ENCODE measurements at places on chromosomes 1 and 21. TPM values are rescaled to one million over a fixed set of nuclear protein-coding genes. Genes with fewer than 3 reads are reported as not detected.

PCAT6 gene
- 0.33 TPM for total RNA-seq

FYB2 gene
- total RNA-seq = not detected

TNNT2 gene
- total RNA-seq = 10.5 TPM

TMEM125 gene
- not detected for total RNA-seq

NBPF8 gene
- 6.2 TPM for total RNA-seq

VTCN1 gene
- total RNA-seq = not detected

E2F2 gene
- total RNA-seq = 0.12 TPM

DNA sequence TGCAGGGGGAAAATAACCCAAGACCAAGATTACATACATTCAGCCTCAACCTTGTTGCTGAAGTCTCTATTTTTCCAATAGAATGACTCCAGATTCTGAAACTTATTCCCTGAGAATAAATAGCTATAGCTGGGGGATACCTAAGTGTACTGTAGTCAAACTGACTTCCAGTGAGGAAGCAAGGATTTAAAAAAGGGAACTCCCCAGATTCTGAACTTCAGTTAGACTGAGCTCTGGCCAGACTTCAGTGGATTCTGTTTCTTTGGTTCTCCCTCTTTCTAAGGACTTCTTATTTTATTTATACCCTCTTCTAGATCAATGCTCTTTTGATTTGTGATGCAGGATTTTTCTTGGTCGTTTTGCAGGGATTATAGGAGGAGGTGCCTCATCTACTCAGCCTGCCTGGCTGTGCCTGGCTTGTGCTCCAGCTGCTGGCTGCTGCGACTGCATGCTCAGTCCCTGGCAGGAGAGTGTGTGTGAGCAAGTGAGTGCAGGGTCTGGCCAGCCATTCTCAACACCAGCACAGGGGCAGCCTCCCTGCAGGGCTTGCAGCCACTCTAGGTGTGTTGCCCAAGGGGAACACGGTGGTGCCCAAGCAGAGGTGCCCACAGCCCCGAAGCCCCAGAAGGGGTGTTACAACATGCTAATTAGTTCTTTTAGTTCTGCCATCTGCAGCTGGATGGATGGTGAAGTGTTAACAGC, 43.0 kb downstream of the SPATA17 start:
- no peak for DNase-seq
- H3K4me1 ChIP-seq = no peaks in the 10 kb centered on the region
- H3K36me3 ChIP-seq = no peaks in the 10 kb centered on the region
- H3K27ac ChIP-seq = no peak overlapping the region
- H3K4me3 ChIP-seq = no peak overlapping the region

DNA sequence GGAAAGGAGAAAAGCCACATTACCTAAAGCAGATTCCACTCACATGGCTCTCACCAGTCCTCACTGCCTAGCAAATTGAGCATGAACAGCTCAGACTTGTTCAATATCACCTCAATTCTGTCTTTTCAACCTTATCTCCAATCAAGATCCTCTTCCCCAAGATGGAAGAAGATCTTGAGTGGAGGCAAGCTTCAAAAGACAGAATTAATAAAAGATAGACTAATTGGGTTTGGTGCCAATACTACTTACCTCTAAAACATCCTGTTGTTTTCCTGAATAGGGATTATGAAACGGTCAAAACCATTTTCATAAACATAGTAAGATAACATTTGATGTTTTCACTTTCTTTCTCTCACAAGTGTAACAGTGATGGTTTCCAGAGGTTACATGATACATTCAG, 349.2 kb upstream of the PLD5 start:
- no peak overlapping the region for H3K4me3 ChIP-seq
- H3K27ac ChIP-seq = no peak overlapping the region
- DNase-seq = no peak
- H3K4me1 ChIP-seq = no peaks in the 10 kb centered on the region
- H3K36me3 ChIP-seq = no peaks in the 10 kb centered on the region

DNA sequence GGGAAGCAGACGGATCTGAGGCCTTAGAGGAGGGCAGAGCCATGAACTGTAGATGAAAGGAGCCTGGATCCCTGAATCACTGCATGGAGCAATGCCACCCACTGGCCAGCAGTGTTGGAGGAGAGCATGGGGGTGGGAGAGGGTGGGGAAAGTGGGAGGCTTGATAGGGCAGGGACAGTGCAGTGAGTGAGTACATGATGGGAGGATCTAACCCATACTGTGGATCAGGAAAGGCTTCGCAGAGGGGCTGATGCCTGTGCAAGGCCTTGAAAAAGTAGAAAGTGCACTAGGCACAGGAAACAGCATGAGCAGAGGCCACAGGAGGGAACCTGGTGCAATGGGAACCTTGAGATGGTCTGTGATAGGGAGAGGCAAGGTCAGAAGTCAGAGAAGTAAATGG, 391.9 kb downstream of the PTPRU start:
- DNase-seq = no peak
- H3K4me3 ChIP-seq = no peak overlapping the region
- H3K27me3 ChIP-seq = no peaks in the 10 kb centered on the region

DNA sequence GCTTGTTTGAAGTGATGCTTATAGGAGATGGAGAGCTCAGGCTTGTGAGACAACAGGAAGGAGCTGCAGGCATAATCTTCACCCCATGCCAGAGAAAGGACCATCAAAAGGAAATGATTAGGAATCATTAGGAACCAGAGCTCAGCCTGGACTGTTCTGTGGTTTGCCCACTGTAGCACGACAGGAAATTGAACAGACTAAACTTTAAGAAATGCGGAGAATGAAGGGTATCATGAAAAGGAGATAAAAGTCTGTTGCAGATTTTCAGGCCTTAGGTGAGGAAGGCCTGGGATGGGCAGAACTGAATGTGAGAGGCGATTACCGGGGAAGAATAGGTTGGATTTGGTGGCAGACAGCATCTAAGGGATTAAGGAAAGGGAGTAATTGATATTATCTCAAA, 292.0 kb upstream of the PLXNA2 start:
- H3K27ac ChIP-seq = no peak overlapping the region
- no peaks in the 10 kb centered on the region for H3K4me1 ChIP-seq
- no peak for DNase-seq
- H3K27me3 ChIP-seq = no peaks in the 10 kb centered on the region
- no peaks in the 10 kb centered on the region for H3K36me3 ChIP-seq
- H3K4me3 ChIP-seq = no peak overlapping the region

- no peak overlapping the region for H3K4me3 ChIP-seq
- no peaks in the 10 kb centered on the region for H3K4me1 ChIP-seq
- DNase-seq = no peak
- H3K36me3 ChIP-seq = no peaks in the 10 kb centered on the region
- H3K27ac ChIP-seq = no peak overlapping the region
Measured at GRCh38 chr1:68115308-68115707, 64.9 kb upstream of the DIRAS3 start.

- H3K4me3 ChIP-seq = no peak overlapping the region
- no peak overlapping the region for H3K27ac ChIP-seq
- peaks cover 17% of the 10 kb centered on the region for H3K27me3 ChIP-seq
- H3K4me1 ChIP-seq = peaks cover 5% of the 10 kb centered on the region
- no peaks in the 10 kb centered on the region for H3K36me3 ChIP-seq
Measured at GRCh38 chr1:17118706-17119075, 560 bp downstream of the PADI2 start.

DNA sequence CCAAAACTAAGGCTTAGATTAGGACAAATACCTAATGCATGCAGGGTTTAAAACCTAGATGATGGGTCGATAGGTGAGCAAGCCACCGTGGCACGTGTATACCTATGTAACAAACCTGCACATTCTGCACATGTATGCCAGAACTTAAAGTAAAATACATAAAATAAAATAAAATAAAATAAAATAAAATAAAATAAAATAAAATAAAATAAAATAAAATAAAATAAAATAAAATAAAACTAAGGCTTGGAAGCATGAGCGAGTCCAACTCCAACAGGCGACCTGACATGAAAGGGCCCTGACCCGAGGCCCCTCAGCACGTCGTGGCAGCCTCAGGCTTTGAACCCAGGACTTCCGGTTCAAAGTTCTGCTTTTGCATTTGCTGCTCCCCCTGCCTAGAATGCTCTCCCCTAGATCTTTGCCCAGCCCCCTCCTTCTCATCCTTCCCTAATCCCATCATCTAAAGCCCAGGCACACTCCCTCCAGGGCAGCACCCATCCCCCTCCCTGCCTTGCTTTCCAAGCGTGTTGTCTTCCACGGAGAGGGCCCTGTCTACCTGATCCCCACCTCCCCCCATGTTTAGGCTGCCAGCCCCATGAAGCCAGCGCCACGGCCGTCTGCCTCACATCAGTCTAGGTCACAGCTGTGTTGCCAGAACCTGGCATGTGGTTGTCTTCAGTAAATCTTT, 64.3 kb downstream of the TAS1R2 start:
- no peaks in the 10 kb centered on the region for H3K27me3 ChIP-seq
- DNase-seq = no peak
- H3K4me1 ChIP-seq = no peaks in the 10 kb centered on the region

DNA sequence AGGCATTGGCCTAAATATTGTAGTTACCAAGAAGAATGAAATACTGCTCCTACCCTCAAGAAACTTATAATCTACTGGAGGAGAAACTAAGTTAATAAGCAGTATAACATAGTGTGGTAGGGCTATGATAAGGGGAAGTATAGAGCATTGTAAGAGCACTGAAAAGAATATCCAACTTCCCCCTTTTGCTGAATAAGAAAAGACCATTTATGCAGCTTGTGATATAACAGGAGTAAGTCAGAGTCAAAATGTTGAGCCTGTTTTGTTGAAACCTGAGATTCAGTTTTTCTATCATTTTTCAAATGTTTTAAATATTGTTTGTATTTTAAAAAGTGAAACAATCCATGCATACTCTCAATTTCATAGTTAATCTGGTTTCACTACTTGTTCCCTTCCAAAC, 48.3 kb upstream of the FCRL4 start:
- no peaks in the 10 kb centered on the region for H3K36me3 ChIP-seq
- H3K27me3 ChIP-seq = no peaks in the 10 kb centered on the region
- no peaks in the 10 kb centered on the region for H3K4me1 ChIP-seq
- no peak for DNase-seq
- H3K4me3 ChIP-seq = no peak overlapping the region

- no peaks in the 10 kb centered on the region for H3K4me1 ChIP-seq
- no peaks in the 10 kb centered on the region for H3K27me3 ChIP-seq
- H3K4me3 ChIP-seq = no peak overlapping the region
- no peak overlapping the region for H3K27ac ChIP-seq
- H3K36me3 ChIP-seq = no peaks in the 10 kb centered on the region
- no peak for DNase-seq
Measured at GRCh38 chr21:20551939-20552338, 446.3 kb upstream of the NCAM2 start.

DNA sequence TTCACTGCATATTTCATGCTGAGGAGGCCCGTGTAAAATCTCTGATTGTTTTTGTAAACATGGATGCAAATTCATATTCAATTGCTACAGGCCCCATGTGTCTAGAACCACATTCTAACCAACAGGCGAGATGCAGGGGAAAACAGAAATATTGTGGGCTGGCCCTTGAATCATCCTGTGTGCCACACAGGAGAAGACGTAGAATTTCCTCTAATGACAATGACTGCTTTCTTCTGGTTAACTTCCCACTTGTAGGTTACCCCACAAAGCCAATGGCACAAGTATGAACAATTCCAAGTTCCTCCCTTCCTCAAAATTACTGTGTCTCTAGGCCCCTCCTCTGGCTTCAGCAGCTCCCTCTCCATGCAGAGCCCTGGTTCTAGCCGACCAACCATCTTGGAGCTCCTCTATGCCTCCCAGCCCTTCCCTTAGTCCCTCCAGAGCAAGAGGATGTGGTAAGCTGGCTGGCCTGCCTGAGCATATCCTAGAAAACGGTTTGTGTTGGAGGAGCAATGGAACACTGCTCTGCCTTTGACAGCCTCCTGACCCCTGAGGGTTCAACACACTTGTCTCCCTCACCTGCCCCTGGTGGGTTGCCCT, 205.2 kb downstream of the HS2ST1 start:
- no peak overlapping the region for H3K27ac ChIP-seq
- no peak for DNase-seq
- no peaks in the 10 kb centered on the region for H3K36me3 ChIP-seq
- no peak overlapping the region for H3K4me3 ChIP-seq
- no peaks in the 10 kb centered on the region for H3K27me3 ChIP-seq

DNA sequence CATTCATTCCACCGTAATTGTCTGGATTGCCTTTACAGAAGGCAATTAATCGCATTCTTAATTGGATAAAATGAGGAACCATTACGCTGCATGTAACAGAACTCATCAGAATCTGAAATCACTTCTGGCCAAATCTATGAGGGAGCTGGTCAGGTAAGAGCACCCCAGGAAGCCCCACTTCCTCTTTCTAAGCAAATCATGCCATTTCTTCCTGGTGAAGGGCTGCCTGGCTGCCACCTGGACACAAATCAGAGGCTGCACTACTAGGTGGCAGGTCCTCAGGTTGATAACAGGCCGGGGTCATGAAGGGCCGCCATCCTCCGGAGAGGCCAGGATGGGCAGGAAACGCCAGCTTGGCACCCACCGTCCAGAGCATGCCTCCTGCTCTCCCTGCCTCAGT, 73.7 kb downstream of the CAPZB start:
- H3K36me3 ChIP-seq = no peaks in the 10 kb centered on the region
- H3K27ac ChIP-seq = no peak overlapping the region
- no peak for DNase-seq
- no peak overlapping the region for H3K4me3 ChIP-seq

DNA sequence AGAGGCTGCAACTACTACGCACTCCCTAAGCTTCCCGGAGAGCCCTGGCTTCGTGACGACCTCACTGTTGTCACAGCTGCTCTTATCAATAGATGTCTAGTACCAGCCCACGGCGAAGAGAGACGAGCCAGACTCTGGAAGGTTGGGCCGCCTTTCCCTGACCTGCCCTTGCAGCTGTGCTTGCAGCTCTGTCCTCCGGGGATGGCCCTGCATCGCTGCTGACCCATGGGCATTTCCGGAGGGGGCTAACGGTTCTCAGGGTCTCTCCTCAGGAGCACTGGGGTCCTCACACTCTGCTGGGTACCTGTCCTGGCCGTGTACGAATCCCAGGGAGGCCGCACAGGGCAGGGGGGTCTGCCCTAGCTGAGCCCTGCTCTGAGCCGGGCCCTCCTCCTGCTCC, 93.8 kb upstream of the COL6A1 start:
- no peak overlapping the region for H3K4me3 ChIP-seq
- no peak overlapping the region for H3K27ac ChIP-seq
- no peaks in the 10 kb centered on the region for H3K36me3 ChIP-seq
- no peaks in the 10 kb centered on the region for H3K4me1 ChIP-seq
- DNase-seq = no peak

- H3K27me3 ChIP-seq = no peaks in the 10 kb centered on the region
- peaks cover 6% of the 10 kb centered on the region for H3K4me1 ChIP-seq
- DNase-seq = no peak
Measured at GRCh38 chr1:167710836-167711235, 10.9 kb upstream of the MPZL1 start.

GRCh38 chr1:234609691-234610042, 311 bp downstream of the IRF2BP2 start:
- peaks cover 44% of the 10 kb centered on the region for H3K4me1 ChIP-seq
- DNase-seq = no peak
- H3K36me3 ChIP-seq = no peaks in the 10 kb centered on the region
- no peak overlapping the region for H3K27ac ChIP-seq
- H3K27me3 ChIP-seq = no peaks in the 10 kb centered on the region
- H3K4me3 ChIP-seq = no peak overlapping the region

DNA sequence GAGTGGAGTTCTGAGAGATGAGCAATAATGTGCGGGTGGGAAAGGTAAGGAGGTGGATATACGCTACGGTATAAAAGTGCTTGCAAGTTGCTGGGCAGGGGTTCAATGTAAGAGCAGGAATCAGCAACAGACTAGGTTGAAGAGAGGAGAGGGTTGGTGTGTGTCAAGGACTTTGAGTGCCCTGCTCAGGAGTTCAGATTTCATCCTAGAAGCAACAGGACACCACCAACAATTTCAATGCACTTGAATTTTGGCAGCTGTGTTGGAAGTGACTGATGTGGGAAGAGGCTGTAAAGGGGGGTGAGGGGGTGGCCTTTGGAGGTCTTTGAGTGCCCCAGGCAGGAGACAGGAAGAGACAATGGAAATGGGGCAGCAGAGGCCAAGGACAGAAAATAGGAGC, 57.3 kb downstream of the RHOU start:
- no peak overlapping the region for H3K4me3 ChIP-seq
- no peaks in the 10 kb centered on the region for H3K4me1 ChIP-seq
- no peak for DNase-seq
- no peaks in the 10 kb centered on the region for H3K36me3 ChIP-seq
- H3K27me3 ChIP-seq = no peaks in the 10 kb centered on the region
